ENCODE measurements at places on chromosomes 12 and 14.

- no peak overlapping the region for H3K4me3 ChIP-seq
- H3K4me1 ChIP-seq, result peaks cover 5% of the 10 kb centered on the region
- peaks cover 20% of the 10 kb centered on the region for H3K27me3 ChIP-seq
- H3K27ac ChIP-seq, result no peak overlapping the region
- H3K36me3 ChIP-seq, result no peaks in the 10 kb centered on the region
Observed at GRCh38 chr14:69501423-69501838, 16.9 kb downstream of the PLEKHD1 start.

GRCh38 chr12:45235087-45236025 is 19.5 kb downstream of the ANO6 start:
- no peaks in the 10 kb centered on the region for H3K27me3 ChIP-seq
- no peak for DNase-seq

GRCh38 chr12:128829861-128830504 is 6.2 kb upstream of the SLC15A4 start:
- H3K36me3 ChIP-seq, result peaks cover 18% of the 10 kb centered on the region
- DNase-seq, result no peak
- no peak overlapping the region for H3K4me3 ChIP-seq
- peaks cover 29% of the 10 kb centered on the region for H3K4me1 ChIP-seq
- peaks cover 5% of the 10 kb centered on the region for H3K27me3 ChIP-seq

- no peak overlapping the region for H3K27ac ChIP-seq
- peak overlapping the region; percentile 87 for H3K4me3 ChIP-seq
- no peaks in the 10 kb centered on the region for H3K36me3 ChIP-seq
- DNase-seq, result peak; percentile 84
- H3K27me3 ChIP-seq, result peaks cover 100% of the 10 kb centered on the region
Observed at GRCh38 chr14:36655963-36656686, 5.5 kb upstream of the PAX9 start.

DNA sequence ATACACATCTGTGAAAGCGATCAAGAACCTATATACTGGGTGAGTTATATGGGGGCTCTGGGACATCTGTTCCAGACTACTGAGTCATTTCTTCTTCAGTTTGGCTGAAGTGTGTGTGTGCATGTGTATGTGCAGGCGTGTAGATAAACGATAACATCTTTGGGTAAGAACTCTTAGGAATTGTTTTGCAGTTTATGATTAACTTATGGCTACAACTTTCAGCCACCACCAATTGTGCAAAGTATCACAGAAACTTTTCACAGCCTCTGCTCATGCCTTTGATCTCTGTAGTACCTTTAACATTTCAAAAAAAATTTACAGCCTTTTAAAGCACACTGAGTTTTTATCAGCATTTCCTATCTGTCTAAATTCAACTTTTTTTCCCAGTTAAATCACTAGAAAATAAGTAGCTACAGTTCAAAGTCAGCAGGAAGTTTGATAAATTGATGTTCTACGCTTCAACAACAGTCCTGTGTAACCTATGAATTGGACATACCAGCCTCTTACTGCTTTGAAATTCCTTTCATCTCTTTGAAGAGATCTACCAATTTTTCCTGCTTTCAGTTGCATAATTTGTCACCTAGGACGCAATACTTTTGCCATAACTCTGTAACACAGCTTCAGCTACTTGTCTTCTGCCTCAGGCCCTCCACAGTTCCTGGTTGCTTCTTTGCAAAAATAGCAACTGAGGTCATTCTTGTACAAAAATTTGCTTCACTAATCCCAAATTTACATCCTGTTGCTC is 43.0 kb downstream of the PPM1H start:
- H3K36me3 ChIP-seq, result peaks cover 18% of the 10 kb centered on the region
- DNase-seq, result no peak
- no peak overlapping the region for H3K4me3 ChIP-seq
- H3K4me1 ChIP-seq, result peaks cover 22% of the 10 kb centered on the region

DNA sequence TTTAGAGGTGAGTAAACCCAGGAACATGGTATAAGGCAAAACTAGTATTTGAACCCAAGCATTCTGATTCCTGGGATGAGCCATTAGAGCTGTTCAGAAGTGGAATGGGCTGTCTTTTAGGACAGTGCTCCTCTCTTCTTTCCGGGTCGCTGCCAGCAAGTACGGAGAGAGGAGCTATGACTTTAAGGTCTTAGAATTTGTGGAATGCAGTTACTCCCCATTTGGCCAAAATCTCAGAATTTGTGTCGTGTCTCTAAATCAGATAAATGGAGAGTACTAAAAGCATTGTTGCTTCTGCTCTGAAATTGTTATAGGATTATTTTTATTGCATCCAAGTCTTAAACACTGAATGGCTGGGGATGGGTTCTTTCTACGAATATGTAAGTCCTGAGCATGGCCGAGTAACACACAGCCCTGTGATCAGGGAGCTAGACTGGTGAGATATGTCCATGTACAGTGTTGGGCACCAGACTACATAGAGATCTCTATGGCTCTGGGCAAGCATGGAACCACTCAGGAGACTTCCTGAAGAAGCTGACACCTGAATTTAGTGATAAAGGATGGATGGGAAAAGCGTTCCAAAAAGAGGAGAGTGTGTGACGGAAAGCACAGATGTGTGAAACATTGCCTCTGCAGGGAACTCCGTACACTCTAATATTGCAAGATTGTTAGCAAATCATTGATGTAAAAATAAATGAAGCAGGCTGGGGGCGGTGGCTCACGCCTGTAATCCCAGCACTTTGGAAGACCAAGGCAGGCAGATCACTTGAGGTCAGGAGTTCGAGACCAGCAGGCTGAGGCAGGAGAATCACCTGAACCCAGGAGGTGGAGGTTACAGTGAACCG is 184.7 kb downstream of the SRGAP1 start:
- no peak overlapping the region for H3K4me3 ChIP-seq
- peaks cover 5% of the 10 kb centered on the region for H3K36me3 ChIP-seq
- peaks cover 9% of the 10 kb centered on the region for H3K4me1 ChIP-seq
- no peak overlapping the region for H3K27ac ChIP-seq
- no peak for DNase-seq

- H3K4me1 ChIP-seq, result peaks cover 19% of the 10 kb centered on the region
- peak; percentile 18 for DNase-seq
- H3K27me3 ChIP-seq, result peaks cover 4% of the 10 kb centered on the region
- no peaks in the 10 kb centered on the region for H3K36me3 ChIP-seq
Observed at GRCh38 chr12:63862187-63862968, 17.9 kb downstream of the SRGAP1 start.

GRCh38 chr12:122161682-122162081 is 12.3 kb downstream of the IL31 start:
- no peaks in the 10 kb centered on the region for H3K36me3 ChIP-seq
- no peak overlapping the region for H3K27ac ChIP-seq
- DNase-seq, result no peak

- H3K27me3 ChIP-seq, result peaks cover 10% of the 10 kb centered on the region
- no peak for DNase-seq
- peaks cover 22% of the 10 kb centered on the region for H3K4me1 ChIP-seq
- no peak overlapping the region for H3K27ac ChIP-seq
- H3K36me3 ChIP-seq, result no peaks in the 10 kb centered on the region
- H3K4me3 ChIP-seq, result no peak overlapping the region
Observed at GRCh38 chr12:82682851-82683261, 3.9 kb upstream of the TMTC2 start.

DNA sequence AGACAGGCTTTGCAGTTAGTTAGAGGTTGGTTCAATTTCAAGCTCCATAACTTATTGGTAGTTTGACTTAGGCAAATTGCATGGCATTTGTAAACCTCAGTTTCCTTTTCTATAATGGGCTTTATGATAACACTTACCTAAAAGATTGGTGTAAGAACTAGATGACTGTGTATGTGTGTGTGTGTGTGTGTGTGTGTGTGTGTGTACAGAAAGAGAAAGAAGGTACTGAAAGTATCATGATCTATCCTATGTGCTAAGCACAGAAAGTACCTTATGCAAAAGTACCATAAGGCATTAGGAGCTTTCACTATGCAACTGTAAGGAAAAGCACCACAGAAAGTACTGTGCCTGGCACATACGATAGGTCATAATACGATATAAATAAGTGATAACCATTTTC is 304.3 kb upstream of the KITLG start:
- H3K4me3 ChIP-seq, result no peak overlapping the region
- H3K36me3 ChIP-seq, result no peaks in the 10 kb centered on the region
- no peaks in the 10 kb centered on the region for H3K4me1 ChIP-seq
- H3K27me3 ChIP-seq, result peaks cover 6% of the 10 kb centered on the region
- H3K27ac ChIP-seq, result no peak overlapping the region

GRCh38 chr12:114186241-114187002 is 219.5 kb downstream of the TBX5 start:
- no peak overlapping the region for H3K4me3 ChIP-seq
- DNase-seq, result no peak
- no peaks in the 10 kb centered on the region for H3K36me3 ChIP-seq
- H3K4me1 ChIP-seq, result no peaks in the 10 kb centered on the region
- peaks cover 79% of the 10 kb centered on the region for H3K27me3 ChIP-seq

- H3K27me3 ChIP-seq, result peaks cover 3% of the 10 kb centered on the region
- no peak within 1 kb of the TSS for H3K4me3 ChIP-seq
- no peaks in the 10 kb centered on the region for H3K36me3 ChIP-seq
- no peaks in the 10 kb centered on the region for H3K4me1 ChIP-seq
- H3K27ac ChIP-seq, result no peak within 1 kb of the TSS
Observed at GRCh38 chr12:8455727-8456360, at the start of gene CLEC6A. TSS of gene CLEC6A (plus strand) at chr12:8455962. CDS start at chr12:8456112, 150 bp downstream.

DNA sequence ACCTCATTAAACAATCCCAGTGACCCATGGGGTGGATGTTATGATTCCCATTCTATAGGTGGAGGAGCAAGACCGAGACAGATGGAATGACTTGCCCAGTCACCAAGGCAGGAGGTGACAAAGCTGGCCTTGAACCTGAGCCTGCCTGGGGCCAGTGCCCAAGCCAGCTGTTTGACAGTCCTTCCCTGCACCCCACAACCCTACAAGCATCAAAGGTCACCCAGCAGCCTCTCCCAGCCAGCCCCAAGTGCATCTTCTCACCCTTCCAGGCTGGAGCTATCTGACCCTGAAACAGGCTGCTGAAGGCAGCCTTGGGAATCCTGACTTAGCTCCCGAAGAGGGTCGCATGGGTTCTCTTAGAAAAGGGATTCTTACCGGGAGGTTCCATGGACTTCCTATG is 20.3 kb downstream of the MMAB start:
- no peak overlapping the region for H3K27ac ChIP-seq
- peaks cover 6% of the 10 kb centered on the region for H3K36me3 ChIP-seq
- H3K27me3 ChIP-seq, result peaks cover 21% of the 10 kb centered on the region
- no peak overlapping the region for H3K4me3 ChIP-seq
- peaks cover 67% of the 10 kb centered on the region for H3K4me1 ChIP-seq

GRCh38 chr14:67735336-67736147 is 33.9 kb downstream of the RDH12 start:
- no peak overlapping the region for H3K27ac ChIP-seq
- H3K36me3 ChIP-seq, result no peaks in the 10 kb centered on the region
- DNase-seq, result no peak
- H3K4me1 ChIP-seq, result no peaks in the 10 kb centered on the region
- H3K27me3 ChIP-seq, result peaks cover 4% of the 10 kb centered on the region

DNA sequence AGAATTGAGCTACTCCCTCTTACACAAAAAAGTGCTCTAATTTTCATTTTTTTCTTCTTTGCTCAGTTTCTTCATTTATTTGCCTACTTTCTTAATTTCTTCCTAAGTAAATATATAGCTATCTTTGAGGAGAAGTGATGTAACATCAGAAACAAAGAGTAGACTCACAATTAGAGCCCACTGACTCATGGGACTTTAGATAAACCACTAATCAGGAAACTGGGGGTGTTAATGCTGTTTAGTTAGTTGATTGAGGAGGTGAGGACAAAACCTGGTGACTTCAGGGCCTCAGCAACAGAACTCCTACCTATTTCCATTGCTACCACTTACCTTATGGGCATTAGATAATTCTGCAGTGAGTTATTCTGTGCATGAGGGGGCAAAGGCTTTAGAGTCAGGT is 151.7 kb downstream of the MON2 start:
- H3K36me3 ChIP-seq, result peaks cover 5% of the 10 kb centered on the region
- DNase-seq, result no peak
- H3K4me3 ChIP-seq, result no peak overlapping the region

GRCh38 chr12:64824500-64825142 is at the start of gene TBC1D30:
TSS of gene TBC1D30 (plus strand) at chr12:64824647. CDS start at chr12:64824880, 233 bp downstream.
- H3K36me3 ChIP-seq, result peaks cover 4% of the 10 kb centered on the region
- peak; percentile 75 for DNase-seq
- H3K27me3 ChIP-seq, result peaks cover 94% of the 10 kb centered on the region
- H3K4me3 ChIP-seq, result peak within 1 kb of the TSS; percentile 80
- H3K4me1 ChIP-seq, result peaks cover 7% of the 10 kb centered on the region

GRCh38 chr14:54050759-54051158 is 94.1 kb upstream of the BMP4 start:
- peaks cover 18% of the 10 kb centered on the region for H3K4me1 ChIP-seq
- no peak for DNase-seq
- H3K27ac ChIP-seq, result no peak overlapping the region
- no peaks in the 10 kb centered on the region for H3K27me3 ChIP-seq
- no peaks in the 10 kb centered on the region for H3K36me3 ChIP-seq
